ENCODE measurements at places on chromosomes 16 and 17.

GRCh38 chr16:10114409-10114808 lies 67.8 kb downstream of the GRIN2A start:
- DNase-seq: no peak

DNA sequence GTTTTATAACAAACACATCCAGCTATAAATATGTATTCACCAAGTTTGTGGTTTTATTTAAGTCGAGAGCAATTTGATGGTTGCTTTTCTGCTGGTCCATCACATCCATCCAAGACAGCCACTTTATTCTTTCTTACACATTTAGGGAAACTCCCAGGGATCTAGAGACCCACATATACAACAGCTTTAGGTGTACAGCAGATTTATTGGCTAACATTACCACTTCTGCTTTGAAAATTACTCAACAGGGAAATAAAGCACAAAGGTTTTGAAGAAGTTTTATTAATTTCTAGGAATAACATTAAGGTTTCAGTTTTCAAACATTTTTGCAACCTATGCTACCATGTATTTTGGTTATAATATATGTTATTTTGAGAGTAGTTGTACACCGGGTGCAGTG lies 6.9 kb downstream of the ERCC4 start:
- no peak for DNase-seq

- DNase-seq: no peak
These were observed 175.7 kb downstream of the PARN start for GRCh38 chr16:14454391-14454790.

DNA sequence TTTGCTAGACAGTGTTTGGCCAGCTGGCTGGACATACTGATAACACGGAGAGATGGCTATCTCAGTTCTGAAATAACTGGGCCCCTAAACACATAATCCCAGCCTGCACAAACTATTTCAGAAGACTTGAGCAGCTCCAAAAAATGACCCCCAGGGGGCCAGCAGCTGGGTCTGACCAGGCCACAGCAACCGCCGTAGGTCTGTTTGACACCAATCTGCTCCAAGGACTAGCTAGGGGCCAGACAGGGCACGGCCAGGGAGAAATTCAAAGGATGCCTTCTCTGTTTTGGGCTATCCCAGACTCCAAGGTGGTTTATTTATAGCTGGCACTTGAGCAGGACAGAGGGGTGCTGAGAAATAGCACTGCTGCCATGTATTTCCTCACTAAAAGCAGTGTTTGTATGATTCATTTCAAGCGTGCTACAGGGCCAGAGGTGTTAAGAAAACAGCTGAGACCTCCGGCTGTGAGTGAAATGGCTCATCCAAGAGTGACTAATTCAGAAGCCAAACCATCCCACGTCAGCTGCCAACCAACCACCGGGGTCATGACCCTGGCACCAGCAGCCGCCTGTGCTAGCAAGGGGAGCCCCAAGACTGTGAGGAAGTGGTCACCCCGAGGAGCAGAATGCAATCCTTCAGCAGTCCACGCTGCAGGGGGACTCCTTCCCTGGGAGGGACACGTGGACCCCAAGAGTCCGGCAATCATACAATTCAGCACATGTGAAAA lies 5.7 kb downstream of the GGA2 start:
- DNase-seq: no peak

- DNase-seq: no peak
These were observed 787 bp downstream of the LHX1 start for GRCh38 chr17:36937959-36938565.

GRCh38 chr17:16215965-16216316 lies 607 bp upstream of the NCOR1 start:
- no peak for DNase-seq

- no peak for DNase-seq
These were observed 3.7 kb upstream of the PGS1 start for GRCh38 chr17:78374631-78375274.

GRCh38 chr17:55437159-55437605 lies 15.5 kb upstream of the MMD start:
- DNase-seq: no peak

DNA sequence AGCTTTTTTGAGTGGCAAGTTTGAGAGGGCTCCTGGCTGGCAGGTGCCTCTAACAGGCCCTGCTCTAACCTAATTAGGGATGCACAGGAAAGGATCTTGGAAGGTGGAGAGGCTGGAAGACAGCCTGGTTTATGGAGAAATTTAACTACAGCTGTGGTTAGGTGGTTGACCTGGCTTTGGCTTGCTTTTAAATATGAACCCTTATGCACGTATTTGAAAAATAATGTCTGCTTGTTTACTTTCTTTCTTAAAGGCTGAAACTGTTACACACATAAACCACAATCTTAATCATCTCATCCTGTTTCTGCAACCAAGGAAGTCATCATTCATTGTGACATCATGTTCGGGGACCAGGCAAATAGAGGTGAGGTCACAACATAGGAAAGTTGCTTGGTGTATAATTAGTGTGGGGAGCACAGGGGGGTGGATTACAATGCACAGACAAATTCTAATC lies 23.1 kb upstream of the DHRS13 start:
- DNase-seq: no peak

DNA sequence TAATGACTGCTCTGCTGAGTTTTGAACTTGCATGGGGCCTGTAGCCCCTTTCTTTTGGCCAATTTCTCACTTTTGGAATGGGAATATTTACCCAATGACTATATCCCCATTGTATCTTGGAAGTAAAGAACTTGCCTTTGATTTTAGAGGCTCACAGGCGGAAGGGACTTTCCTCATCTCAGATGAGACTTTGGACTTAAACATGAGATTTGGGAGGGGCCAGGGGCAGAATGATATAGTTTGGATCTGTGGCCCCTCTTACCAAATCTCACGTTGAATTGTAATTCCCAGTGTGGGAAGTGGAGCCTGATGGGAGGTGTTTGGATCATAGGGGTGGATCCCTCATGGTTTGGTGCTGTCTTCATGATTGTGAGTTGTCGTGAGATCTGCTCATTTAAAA lies 42.7 kb upstream of the SDK2 start:
- no peak for DNase-seq

DNA sequence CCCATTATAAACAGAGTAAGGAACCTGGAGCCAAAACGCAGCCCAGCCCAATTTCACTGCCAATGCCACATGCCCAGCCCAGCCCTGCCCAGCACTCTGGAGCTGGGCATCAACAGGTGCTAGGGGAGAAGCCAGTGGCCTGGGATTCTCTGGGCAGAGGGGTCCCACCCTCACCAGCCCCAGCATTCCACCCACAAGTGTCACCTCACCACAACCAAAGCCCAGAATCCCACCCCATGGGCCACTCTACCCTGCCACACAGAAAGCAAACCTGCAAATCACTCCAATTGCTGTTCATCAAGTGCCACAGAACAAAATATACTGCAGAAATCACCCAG lies 102.5 kb upstream of the CDH5 start:
- DNase-seq: no peak

GRCh38 chr17:63531022-63531965 lies 8.1 kb downstream of the KCNH6 start:
- no peak for DNase-seq

Data from NCI-H524 treated with DMSO at 0.1 percent for 48 hours (cell line).